T-helper 2 cell (primary cell): ENCODE measurements at places on chromosomes 4 and X.
A peak's percentile ranks its signal among the peaks of the same experiment; 100 is the strongest.

DNA sequence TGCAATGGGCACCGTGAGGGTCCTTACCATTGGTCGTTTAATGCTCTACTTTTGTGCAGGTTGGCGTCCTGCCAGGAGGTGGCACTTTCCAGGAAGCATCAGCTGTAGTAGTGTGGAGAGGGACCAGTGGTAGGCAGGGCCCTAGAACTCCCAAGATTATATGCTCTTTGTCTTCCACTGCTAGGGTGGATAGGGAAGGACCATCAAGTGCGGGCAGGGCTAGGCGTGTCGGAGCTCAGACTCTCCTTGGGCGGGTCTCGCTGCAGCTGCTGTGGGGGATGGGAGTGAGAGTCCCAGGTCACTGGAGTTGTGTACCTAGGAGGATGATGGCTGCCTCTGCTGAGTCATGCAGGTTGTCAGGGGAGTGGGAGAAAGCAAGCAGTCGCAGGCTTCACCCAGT, 134.7 kb downstream of the KLF8 start:
- no peak for DNase-seq

GRCh38 chr4:6343939-6344408, 74.3 kb downstream of the WFS1 start:
- no peak for DNase-seq

DNA sequence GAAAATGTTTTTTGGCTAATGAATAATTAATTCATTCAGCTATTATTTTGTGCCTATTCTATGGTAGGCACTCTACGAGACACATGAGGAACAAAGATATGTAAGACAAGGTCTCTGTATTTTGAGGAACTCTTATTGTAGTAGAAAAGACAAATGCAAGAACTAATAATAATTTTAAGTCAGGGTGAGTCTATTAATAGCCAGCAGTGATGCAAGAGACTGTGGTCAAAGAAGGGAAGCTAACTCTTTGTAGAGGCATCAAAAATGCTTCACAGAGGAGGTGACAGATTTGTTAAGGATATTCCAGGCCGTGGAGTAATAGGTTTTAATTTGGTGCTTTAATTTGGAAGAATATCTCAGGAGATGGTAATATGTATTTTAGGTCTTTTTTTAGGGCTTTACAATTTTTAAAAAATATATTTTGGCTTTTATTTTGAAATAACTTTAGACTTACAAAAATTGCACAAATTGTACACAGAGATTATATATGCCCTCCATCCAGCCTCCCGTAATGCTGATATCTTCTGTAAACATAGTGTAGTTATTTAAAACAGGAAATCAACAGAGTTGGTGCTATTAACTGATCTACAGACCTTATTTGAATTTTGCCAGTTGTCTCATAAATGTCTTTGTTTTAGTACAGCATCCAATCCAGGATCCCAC, 48.1 kb downstream of the DCLK2 start:
- DNase-seq = no peak

DNA sequence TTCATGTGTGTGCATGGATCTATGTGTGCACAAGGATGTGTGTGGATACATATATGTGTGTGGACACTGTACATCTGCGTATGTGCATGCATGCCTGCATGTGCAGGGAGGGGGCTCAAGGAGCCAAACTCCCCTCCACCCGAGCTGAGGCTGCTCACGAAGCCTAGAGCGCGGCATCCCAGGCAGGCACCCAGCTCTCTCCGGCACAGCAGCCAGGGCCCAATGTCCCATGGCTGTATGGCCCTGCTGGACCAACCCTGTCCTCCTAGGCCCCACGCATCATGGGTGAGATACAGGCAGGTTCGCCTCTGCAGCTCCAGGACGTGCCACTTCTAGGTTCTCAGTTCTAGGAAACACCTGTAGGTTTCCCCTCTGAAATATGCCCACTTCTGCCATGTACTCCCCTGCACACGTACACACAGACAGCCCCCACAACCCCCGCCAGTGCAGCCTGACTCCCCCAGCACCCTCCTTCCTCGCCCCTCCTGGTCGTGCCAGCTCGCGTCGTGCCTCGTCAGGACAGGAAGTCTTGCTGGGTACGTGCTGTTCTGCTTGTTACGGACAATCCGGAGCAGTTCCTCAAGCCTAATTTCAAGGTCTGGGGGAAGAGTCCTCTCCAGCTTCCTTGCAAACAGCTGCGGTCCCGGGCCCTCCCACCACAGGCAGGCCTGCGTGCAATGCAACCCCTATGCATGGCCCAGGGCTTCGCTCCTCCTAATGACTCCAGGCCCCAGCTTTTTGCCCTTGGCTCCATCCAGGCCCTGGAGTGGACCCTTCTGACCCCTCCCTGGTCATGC, 3.2 kb upstream of the ADRA2C start:
- no peak for DNase-seq

DNA sequence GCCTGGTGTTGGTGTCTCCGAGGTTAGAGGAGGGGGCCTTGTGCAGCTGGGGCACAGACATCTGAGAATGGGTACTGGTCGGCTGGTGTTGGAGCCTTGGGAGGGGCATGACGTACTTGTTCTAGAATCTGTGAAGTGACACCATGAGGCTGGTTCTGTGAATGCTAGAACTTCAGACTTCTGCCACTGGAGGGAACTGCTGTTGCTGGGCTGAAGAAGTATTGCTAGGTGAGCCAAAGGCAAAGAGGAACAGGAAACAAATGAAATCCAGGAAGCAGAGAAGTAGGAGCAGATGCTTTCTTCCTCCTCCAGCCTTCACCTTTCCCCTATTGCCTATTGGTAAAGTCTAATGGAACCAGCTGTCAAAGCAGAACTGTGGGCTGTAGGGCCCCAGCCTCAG, 120.9 kb upstream of the DDIT4L start:
- DNase-seq = no peak

- no peak for DNase-seq
Observed at GRCh38 chr4:187158003-187158402, 434.3 kb upstream of the FAT1 start.

GRCh38 chr4:20626326-20627005, 73.8 kb upstream of the PACRGL start:
- no peak for DNase-seq

- no peak for DNase-seq
Observed at GRCh38 chrX:13985697-13986435, 43.8 kb downstream of the GEMIN8 start.

- DNase-seq = no peak
Observed at GRCh38 chr4:125826801-125827695, 512.3 kb downstream of the FAT4 start.

- no peak for DNase-seq
Observed at GRCh38 chr4:176406297-176406696, 86.5 kb downstream of the SPCS3 start.

DNA sequence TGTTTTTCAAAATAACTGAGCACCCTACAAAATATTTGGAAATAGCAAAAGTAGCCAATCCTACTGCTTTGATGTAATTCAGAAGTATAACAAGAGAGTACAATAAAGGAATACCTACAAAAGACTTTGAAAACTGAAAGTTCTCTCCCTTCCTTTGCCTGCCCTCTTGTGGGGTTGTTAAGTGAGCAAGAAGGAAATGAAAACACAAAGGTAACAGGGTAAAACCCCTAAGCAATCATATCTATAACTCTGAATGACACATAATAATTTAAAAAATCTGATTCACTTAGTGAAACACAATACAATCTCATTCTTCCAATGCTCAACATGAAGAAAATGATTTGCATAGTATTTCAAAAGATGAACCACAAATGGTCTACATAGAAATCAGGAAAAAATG, 98.2 kb downstream of the FRYL start:
- DNase-seq = peak; percentile 72

- DNase-seq = no peak
Observed at GRCh38 chrX:114973013-114973412, 44.4 kb downstream of the IL13RA2 start.

- no peak for DNase-seq
Observed at GRCh38 chrX:78378476-78379115, 51.2 kb upstream of the CYSLTR1 start.

- DNase-seq = no peak
Observed at GRCh38 chr4:9949573-9949972, 71.7 kb downstream of the SLC2A9 start.

DNA sequence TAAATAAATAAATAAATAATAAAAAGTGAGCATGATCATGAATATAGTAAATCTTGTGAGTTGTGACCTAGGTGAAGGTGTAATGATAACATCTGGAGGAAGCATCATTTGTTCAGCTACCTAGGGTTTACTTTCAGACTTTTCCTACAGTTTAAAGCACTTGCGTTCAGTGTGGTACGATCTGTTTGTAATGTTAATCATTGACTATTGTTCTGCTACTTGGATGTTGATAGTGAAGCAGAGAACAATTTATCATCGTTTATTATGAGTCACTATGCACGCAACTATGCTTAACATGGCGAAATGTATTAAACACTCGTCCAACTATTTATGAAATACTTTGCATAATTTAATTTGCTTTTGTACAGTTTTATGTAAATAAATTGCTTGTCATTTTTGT, 426.2 kb downstream of the PCDH7 start:
- DNase-seq = no peak

GRCh38 chrX:15749642-15750610, 11.9 kb downstream of the CA5B start:
- no peak for DNase-seq

DNA sequence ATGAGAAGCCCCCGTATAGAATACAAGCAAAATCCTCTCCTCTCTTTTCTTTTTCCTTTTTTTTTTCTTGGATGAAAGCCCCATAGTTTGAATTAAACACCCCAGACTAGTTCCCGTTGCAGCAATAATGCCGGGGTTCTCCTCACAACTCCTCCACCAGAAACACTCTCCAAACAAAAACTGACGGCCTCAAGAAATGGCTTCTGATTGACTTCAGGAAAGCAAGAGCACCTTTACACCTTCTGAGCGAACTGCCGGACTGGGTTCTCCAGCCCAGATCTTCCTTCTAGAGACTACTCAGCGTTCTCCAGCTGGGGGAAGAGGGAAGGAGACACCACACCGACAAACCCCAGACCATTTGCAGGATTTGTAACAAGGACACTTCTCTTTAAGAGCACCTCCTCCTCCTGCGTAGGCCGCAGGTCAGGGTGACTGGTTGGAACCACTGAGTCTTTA, 4.0 kb downstream of the HAND2 start:
- DNase-seq = no peak

DNA sequence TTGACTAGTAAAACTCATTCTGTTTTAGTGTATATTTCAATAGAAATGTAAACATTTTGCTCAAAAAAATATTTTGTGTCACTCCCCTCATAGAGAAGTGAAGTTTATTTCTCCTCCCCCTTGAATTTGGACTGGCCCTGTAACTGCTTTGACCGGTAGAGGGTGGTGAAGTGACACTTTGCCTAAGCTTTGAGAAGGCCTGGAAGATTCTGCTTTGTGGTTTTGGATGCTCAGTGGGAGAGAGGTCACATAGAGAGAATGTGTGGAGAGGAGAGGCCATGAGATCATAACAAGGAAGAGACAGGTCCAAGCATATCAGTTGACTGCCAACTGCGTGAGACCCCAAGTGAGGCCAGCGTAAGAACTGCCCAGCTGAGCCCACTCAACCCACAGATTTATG, 19.1 kb upstream of the ARX start:
- no peak for DNase-seq

- DNase-seq = no peak
Observed at GRCh38 chrX:71154641-71155040, 10.0 kb downstream of the NLGN3 start.

GRCh38 chr4:118190903-118191302, 156.6 kb downstream of the NDST3 start:
- DNase-seq = no peak

DNA sequence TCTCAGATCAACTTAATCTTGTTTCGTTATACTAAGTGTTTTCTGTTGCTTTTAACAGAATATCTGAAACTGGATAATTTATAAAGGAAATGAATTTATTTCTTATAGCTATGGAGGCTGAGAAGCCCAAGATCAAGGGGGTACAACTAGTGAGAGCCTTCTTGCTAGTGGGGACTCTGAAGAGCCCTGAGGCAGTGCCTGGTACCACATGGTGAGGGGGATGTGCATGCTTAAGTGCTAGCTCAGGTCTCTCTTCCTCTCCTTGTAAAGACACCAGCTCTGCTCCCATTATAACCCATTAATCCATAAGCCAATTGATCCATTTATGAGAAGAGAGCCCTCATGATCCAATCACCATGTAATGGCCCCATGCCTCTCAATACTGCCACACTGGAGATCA, 17.9 kb downstream of the COX18 start:
- DNase-seq = no peak

GRCh38 chr4:48369248-48369647, 27.9 kb downstream of the SLAIN2 start:
- DNase-seq = no peak

DNA sequence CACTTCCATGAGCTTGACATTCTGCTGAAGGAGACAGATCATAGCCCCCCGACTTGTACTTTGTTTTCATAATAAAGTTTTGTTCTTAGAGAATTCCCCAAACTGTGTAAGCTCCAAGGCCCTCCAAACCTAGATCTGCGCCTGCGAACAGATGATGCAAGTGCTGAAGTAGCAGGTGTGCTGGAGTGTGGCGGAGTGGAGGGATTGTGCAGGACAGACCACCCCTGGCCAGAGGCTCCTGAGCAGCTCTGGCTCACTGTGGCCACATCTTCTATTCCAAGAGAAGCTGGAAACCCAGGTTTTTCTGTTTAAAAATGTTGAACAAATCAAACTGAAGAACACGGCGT, 46.4 kb downstream of the TBC1D14 start:
- DNase-seq = no peak

DNA sequence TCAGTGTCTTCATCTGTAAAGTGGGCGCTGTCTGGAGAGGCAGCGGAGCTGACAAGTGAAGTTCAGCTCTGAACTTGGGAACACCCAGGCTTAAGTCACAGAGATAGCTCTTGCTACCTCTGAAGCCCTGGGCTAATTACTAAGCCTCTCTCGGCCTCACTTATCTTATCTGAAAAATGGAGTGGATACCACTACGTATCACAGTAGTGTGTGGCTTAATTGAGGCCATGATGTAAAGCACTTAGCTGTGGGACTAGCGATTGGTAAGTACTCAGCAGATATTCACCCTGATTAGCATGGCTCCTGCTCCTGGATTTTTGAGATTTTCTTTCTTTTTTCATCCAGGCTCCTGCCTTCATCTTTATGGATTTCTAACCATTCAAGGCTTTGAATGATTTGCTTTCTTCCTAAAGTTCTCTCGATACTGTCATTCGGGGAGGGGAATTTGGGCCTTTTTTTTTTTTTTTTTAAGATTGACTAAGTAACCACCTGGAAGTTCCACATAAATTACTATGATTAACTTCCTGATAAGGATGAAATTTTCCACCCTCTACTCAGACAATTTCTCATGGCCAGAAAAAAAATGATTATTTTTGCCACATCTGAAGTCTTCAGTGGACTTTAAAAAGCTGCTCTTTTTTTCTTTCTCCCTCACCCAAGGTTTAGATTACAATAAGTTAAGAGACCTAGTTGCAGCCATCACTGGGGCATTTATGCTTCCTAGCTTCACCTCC, 17.1 kb downstream of the LDB2 start:
- no peak for DNase-seq

DNA sequence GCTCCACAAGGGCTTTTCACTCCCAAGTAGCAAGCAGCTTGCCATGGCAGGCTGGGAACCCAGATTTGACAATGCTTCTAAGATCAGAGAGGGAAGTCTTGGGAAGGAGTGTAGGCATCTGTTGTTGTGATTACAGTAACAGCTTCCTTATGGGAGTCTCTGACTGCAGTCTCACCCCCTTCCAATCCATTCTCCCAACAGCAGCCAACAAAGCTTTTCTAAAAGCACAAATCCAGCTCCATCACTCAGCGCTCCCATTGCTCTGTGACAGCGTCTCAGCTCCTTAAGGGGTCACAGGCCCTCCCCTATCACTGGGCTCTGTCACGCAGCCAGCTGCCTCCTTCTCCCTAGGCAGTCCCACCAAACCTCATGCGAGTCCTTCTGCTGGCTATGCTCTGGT, 7.1 kb downstream of the IGFBP7 start:
- no peak for DNase-seq

- DNase-seq = no peak
Observed at GRCh38 chr4:113009461-113009860, 40.0 kb upstream of the ANK2 start.
